ENCODE measurements at places on chromosomes 1 and 21. TPM values are rescaled to one million over a fixed set of nuclear protein-coding genes. Genes with fewer than 3 reads are reported as not detected.

The CFAP141 gene
- total RNA-seq: not detected

GRCh38 chr1:95388031-95388430 lies 154.0 kb downstream of the RWDD3 start:
- DNase-seq: no peak

DNA sequence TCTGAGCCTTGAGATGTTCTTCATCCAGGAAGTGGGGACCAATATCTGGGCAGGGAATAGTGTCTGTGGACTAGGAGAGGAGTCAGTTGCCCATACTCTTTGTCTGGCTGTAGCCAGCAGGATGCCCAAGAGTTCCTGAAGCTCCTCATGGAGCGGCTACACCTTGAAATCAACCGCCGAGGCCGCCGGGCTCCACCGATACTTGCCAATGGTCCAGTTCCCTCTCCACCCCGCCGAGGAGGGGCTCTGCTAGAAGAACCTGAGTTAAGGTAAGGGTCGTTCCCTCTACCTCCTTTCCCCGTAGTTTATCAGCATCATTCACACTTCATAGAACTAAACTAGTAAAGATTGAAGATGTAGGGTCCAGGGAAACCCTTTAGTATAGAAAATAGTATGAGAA lies 3.4 kb upstream of the PPOX start:
- DNase-seq: no peak

DNA sequence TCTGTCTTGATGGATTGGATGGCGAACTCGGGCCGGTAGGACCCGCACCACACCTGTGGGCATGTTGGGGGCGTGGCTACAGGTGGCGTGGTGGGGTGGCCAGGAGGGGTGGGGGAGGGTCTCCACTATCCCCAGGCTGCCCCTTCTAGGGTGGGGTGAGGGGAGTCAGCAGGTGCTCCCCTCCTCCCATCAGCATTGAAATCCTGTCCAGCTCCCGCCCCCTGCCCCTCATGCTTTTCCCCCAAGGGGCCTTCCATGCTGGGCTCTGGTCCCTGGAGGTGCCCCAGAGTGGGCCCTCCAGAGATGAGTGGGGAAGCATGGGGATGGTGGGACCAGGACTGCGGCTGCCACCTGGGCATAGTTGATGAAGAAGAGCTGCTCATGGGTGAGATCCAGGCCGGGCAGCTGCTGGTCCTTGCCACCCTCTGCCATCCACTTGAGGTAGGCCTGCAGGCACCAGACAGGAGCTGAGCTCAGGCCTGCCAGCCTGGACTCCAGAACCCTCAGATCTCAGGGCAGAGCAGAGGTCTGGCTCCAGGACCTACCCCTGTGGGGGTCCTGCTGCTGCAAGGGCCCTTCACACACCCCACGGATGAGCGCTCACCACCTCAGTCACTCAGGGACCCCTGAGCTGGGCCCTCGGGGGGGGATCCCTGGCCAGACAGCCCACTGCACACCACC lies 5.1 kb downstream of the PRXL2B start:
- no peak for DNase-seq

The LMX1A gene
- total RNA-seq: 0.12 TPM

- DNase-seq: peak; percentile 28
Measured at GRCh38 chr1:65065524-65066418, 82.2 kb upstream of the AK4 start.

GRCh38 chr21:42381347-42381984 lies 14.4 kb downstream of the TMPRSS3 start:
- DNase-seq: peak; percentile 77

The HMGN2 gene
- total RNA-seq: 236 TPM

The IGSF3 gene
- 21.6 TPM for total RNA-seq
